Right renal cortex interstitium (tissue), 3 donors: ENCODE measurements at places on chromosomes 5 and 9.

DNA sequence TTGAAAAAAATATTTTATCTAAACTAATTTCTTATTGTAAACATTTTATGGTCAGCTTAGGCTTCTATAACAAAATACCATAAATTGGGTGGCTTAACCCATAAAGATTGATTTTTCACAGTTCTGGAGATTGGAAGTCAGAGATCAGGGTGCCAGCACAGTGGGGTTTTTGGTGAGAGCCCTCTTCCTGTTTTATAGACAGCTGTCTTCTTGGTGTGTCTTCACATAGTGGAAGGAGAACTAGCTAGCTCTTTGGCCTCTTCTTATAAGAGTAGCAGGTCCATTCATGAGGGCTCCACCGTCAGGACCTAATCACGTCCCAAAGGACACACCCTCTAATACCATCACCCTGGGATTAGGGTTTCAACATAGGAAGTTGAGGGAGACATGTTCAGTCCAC lies 26.6 kb downstream of the OTULINL start:
- no peak for DNase-seq

- DNase-seq = no peak
These were observed 19.3 kb downstream of the TYRP1 start for GRCh38 chr9:12712532-12712931.

- no peak for DNase-seq
These were observed 19.3 kb downstream of the KCNIP1 start for GRCh38 chr5:170523142-170523551.

DNA sequence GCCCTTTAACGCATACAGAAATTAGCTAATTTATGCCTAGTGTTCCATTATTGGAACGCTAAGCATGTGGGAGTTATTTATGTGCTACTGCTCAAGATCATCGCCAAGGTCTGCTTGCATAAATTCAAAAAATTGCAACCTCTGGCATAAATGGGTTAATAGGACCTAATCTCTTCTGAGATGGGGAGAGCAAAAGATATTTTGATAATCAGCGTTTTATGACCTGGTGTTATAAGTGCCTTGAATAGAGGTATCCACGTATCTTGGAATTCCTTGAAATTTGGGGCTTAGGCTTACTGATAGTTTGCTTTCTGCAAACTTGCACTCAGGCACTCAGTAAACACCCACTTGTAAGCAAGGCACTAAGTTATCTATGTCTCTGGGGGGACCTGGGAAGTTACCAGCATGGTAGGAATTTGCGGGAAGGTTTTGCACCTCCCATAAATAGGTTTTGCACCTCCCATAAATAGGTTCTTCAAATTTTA lies 1.8 kb downstream of the SUB1 start:
- no peak for DNase-seq

GRCh38 chr5:62922191-62922590 lies 343.6 kb downstream of the LRRC70 start:
- no peak for DNase-seq

- no peak for DNase-seq
These were observed 71.5 kb downstream of the SEMA5A start for GRCh38 chr5:9474219-9475002.

DNA sequence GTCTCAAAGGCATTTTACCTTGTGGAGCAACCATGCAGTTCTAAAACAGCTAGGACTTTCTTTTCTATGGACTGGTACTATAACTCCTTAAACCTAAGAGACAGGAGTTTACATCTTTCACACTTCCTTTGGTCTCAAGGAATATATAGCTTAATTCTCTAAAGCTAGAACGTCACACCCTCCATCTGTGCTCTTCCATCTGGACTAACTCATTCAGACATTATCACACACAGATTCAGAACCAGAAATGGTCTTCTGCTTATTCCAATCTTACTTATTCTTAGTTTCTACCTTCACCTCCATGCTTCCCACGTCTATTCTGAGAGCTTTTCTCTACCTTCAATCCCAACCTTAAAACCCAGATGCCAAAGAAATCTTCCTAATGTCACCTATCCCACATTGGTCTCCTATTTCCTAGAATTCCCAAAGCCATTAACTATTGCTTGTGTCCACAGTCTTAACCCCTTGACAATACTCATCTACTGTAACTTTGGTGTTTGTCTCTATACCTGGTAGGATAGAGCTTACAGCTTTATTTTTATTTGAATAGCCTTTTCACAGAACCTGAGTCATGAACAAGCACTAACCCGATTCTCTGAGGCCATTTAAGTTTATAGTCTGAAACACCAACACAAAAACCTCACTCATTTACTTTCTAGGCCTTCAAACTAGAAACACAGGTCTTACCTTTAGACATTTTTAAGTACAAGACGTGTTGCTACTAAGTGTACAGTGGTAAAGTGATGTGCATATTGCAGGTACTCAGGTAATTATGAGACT lies 22.8 kb downstream of the CSNK1A1 start:
- DNase-seq = no peak

GRCh38 chr5:68303038-68303738 lies 87.6 kb downstream of the PIK3R1 start:
- DNase-seq = no peak

GRCh38 chr5:134538296-134538695 lies 12.8 kb downstream of the JADE2 start:
- no peak for DNase-seq

DNA sequence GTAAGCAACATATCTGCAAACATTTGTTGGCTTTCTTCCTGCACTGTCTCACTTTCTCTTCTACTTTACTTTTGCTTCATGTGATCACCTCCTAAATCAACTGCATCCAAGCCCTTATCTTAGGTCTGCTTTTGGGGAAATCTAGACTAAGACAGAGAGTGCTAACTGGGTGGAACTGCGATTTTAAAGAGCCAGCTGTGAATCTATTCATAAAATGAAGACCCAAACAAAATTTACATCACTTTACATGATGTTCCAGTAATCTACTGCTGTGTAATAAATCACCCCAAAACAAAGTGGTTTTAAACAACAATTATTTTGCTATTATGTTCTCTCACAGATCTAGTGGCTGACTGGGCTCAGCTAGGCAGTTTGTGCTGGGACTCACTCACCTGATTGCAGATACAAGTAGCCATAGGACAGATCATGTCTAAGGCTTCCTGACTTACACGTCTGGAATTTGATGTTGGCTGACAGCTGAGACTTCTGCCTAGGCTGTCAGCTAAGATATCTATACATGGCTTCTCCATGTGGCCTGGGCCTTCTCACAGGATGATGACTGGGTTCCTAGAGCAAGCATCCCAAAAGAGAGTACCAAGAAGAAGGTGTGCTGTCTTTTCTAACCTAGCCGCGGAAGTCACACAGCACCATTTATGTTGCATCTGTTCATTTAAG lies 145.1 kb upstream of the TBCA start:
- DNase-seq = no peak

DNA sequence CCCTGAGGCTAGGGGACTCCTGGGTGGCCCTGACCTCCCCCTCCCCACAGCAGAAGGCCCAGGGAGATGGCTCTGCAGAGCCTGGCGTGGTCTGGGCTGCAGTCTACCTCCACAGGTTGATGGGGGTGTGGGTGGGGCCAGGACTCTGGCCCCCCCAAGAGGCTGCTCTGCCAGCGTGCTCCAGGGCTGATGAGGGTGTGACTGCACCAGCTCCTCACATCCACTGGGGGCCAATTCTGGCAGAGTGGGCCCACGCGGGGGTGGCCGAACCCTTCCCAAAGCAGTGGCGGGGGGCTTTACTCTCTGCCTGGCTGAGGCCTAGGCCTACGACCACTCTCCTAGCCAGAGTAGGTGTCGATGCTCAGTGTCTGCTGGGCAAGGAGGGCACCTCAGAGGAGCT lies 28.0 kb upstream of the UBAC1 start:
- DNase-seq = no peak

- DNase-seq = no peak
These were observed 21.9 kb upstream of the KCNMB1 start for GRCh38 chr5:170411100-170411499.

GRCh38 chr5:81006231-81006630 lies 46.1 kb downstream of the RASGRF2 start:
- DNase-seq = no peak

DNA sequence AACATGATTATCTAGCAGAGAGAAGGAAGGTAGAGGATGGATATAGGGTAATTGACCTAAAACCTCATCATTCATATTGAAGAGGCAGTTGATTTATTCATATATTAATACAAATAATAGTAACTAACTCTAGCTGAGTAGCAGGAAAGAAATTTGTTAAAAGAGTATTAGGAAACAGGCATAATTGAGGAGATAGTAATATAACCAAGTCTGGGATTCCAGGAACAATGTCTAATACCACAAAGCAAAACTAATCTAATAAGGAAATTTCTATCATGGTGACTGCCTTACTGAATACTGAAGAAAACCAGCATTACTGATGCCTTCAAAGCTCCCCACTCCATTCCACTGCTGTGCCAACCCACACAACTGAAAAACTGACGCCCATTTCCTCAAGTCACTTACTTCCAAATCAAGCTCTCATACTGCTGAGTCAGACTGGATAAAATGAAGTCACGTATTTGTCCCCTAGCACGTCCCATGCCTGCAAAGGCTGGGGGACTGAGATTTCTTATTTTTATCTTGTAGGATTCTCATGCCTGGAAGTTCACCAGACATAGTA lies 153.9 kb downstream of the SMC2 start:
- DNase-seq = no peak

DNA sequence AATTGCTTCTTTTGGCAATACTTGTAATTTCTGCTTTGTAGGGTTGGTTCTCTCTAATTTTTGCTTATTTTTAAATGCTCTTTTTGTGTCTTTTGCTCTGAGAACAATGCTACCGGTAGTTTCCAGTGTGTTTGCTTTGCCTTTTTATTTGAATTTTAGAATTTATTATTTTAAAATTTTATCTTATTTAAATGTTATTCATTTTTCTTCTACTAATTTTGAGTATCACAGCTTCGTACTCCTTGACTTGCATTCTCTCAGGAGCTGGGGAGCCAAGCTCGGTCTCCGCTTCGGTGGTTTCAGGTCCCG lies 45.9 kb downstream of the ANXA2R start:
- DNase-seq = no peak

- DNase-seq = no peak
These were observed 296.1 kb downstream of the YTHDC2 start for GRCh38 chr5:113809626-113810025.

DNA sequence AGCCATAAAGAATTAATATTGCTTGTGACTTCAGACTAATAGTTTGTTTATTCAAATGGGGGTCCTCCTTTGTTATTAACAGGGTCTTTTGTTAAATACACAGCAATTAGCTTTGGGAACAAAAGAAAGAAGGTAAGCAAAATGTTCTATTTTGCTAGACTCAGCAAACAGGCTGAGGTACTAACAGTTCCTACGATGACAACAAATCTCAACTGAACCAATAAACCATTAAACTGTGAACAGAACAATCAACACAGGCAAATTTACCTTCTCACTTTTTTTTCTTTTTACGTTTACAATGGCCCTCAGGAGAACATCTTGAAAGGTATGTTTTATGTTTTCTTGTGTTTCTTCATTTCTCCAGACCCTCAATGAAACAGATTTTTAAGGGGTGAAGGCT lies 207.2 kb downstream of the NFIB start:
- no peak for DNase-seq

DNA sequence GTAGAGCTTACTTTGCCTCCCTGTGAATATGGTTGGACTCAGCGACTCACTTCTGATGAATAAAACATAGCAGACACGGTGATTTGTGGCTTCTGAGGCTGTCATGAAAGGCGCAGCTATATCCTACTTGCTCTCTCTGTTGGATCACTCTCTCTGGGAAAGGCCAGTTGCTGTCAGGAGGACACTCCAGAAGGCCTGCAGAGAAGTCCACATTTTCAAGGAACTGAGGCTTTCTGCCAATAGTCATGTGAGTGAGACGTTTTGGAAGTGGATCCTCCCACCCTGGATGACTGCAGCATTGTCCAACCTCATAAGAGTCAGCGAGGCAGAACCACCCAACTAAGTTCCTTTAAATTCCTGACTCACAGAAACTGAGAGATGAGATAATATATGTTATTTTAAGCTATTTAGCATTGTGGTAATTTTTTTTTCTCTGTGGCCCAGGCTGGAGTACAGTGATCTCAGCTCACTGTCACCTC lies 156.0 kb upstream of the MAST4 start:
- DNase-seq = no peak

DNA sequence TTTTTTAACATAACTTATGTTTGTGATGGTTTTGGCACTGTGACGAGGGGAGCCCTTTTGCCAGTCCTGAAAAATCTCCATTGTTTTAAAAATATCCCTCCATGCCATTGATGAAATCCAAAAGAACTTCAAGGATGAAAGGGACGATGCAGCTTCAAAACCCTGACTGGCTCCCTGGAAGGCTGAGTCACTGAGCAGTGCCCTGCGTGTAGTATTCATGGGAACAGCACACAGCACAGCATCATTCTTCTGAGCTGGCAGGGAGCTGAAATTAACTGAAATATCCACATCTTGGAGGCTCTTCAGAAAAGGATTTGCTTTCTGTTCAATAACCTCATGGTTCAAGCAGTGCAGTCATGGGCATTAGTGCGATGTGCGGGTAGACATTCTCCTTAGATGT lies 29.7 kb downstream of the PDE4D start:
- no peak for DNase-seq

- no peak for DNase-seq
These were observed 1.1 kb upstream of the NADK2 start for GRCh38 chr5:36242534-36243485.

- no peak for DNase-seq
These were observed 109.4 kb downstream of the TMEM174 start for GRCh38 chr5:73282383-73282782.

GRCh38 chr9:97668485-97668884 lies 28.7 kb downstream of the XPA start:
- DNase-seq = no peak
